Natural killer cell (primary cell): ENCODE measurements at places on chromosomes 13 and 19.

- DNase-seq: no peak
These were observed 1.0 kb upstream of the BCAM start for GRCh38 chr19:44807652-44808462.

DNA sequence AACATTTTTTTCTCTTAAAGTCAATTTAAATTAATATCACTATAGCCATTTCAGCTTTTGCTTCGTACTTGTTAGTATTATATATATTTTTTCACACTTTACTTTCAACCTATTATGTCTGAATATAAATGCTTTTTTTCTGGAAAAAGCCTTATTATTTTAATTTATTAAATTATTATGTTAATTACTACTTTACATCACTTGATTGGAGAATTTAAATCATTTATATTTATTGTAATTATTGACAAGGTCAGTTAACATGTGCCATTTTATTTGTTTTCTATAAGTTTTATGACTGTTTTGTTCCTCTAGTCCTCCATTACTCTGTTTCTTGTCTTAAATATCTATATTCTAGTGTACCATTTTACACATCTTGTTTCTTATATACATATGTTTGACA is 1333.4 kb upstream of the MIR17HG start:
- no peak for DNase-seq

DNA sequence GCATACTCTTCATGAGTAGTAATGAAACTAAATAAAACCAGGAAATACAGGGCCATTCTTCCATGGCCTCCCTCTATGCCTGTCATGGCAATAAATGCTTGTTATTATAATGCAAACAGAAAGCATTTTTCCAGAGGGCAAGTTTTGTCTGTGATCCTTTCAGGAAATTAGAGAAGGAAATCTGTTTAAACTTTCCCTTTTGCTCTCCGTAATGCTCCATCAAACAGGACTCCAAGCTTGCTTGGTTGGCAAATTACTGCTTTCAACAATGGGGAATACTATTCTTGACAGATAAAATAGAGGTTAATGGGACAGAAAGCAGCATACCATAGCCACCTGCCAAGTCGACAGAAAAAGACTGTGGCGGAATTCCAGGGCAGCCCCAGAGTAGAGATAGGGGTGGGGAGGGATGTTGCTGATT is 252.5 kb downstream of the LHFPL6 start:
- DNase-seq: no peak

DNA sequence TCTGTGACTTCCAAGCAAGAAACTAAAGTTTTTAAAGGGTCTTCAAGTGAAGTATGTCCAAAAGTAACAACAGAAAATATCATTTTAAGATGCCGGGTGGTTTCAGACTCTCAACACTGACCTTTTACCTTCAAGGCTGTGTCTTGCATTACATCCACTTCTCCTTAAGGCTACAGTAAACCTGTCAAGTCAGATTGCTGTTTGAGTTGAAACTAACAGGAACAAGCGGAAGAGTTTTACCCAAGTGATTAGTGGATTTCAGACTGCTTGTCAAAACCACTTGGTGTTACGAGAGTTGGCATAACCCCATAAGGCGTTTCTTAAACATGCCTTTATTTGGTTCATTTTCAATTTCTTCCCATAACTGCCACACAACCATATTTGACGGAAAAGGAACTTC is 283.1 kb downstream of the DCT start:
- no peak for DNase-seq

DNA sequence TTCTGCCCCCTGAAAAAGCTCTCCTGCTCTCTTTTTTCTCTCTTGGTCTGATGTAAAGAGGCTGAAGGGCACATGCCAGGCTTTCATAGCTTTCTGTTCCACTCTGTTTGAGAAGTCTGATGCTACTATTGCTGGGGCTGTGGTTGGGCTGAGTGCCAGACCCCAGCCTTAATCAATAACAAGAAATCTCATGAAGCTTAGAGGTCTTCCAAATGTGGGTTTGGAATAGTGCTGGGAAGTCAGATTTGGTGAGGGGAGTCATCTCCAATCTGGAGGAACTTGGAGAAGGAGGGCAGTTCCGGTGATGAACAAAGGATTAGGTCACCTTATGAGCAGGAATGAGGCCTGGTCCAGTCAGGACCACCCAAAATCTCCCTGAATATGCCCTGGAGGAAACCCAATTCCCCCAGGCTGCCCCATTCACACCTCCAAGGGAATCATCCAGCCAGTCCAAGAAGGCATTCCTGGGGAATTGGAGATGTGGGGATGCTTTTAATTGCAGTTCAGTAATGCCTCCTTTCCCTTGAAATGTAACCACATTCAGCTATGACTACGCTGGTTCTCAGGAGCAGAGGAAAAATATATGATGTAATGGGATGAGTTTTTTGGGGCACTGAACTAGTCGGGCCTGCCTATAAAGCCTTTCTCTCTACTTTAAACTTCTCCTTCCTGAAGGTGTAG is 102.0 kb downstream of the STARD13 start:
- no peak for DNase-seq

DNA sequence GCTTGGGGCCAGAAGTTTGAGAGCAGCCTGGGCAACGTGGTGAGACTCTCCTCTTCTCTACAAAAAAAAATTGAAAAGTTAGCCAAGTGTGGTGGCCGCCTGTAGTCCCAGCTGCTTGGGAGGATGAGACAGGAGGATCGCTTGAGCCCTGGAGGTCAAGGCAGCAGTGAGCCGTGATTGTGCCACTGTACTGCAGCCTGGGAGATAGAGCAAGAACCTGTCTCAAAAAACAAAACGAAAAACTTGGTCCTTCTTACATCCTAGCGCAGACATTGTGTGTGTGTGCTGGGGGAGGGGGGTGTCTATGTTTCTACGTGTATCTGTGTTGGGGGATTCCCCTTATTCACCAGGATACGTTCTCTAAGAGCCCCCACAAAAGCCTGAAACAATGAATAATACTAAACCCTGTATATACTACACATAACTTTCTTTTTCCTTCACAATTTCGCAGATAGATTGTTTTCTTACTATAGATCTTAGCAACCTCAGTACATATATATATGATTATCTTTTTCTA is 7.9 kb downstream of the AXL start:
- DNase-seq: no peak

DNA sequence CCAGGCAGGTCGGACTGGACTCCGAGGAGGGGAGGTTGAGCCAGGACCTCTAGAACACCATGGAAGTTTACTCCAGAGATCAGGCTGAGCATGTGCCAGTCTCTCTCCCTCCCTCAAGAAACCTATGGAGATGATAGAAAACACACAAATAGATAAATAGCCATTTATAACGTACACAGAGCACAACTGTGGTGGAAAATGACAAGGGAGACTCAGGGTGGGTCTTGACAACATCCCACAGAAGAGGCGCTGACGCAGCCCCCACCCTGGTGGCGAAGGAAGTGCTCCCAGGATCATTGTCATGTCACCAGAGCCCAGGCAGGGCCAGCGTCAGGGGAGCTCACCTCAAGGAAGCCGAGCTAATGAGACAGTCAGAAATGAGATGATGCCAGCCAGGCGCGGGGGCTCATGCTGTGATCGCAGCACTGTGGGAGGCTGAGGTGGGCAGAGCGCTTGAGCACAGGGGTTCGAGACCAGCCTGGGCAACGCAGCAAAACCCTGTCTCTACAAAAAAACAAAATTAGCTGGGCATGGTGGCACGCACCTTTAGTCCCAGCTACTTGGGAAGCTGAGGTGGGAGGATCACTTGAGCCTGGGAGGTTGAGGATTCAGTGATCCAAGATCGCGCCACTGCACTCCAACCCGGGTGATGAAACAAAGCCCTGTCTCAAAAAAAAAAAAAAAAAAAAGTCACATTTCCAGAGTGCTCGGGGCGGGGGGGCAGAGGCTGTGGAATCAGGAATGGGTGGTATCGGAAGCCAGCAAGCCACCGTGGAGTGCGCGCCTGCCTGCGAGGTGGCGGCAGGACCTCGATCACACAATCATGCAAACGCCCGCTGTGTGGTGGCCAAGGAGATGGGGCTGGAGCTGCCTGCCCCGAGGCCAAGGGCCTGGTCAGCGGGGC is 178.4 kb downstream of the KDM4B start:
- DNase-seq: no peak

GRCh38 chr19:3931041-3931440 is 1.8 kb upstream of the NMRK2 start:
- DNase-seq: no peak

GRCh38 chr19:20333508-20333907 is 166.5 kb downstream of the ZNF486 start:
- no peak for DNase-seq

GRCh38 chr13:78137404-78138142 is 218.9 kb upstream of the EDNRB start:
- DNase-seq: no peak

GRCh38 chr13:30934381-30934780 is 1.9 kb downstream of the TEX26 start:
- no peak for DNase-seq

GRCh38 chr13:78147905-78148304 is 229.3 kb upstream of the EDNRB start:
- DNase-seq: no peak

DNA sequence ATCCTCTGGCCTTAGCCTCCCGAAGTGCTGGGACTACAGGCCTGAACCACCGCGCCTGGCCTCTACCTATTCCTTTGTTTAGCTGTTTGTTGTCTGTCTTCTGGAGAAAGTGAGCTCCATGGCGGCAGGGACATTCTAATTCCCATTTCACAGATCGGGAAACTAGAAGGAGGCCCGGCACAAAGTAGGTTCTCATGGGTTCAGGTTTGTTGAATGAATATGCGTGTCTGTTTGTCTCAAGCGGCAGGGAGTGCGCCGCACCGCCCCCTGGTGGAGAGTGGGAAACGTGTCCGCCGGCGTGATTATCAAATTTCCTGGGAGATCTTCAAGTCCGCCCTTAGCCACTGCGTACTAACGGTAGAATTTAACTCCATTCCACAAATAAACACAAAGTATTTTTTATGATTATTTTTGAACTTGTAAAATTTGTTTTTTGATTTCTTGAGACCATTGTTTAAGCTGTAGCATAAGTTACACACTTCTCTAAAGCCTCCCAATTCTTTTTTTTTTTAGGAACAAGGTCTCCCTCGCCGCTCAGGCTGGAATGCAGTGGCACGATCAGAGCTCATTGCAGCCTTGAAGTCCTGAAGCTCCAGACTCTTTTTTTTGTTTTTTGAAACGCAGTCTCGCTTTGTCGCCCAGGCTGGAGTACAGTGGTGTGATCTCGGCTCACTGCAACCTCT is 8.9 kb upstream of the CCDC9 start:
- DNase-seq: peak; percentile 87

GRCh38 chr13:33487575-33488243 is 202.2 kb upstream of the STARD13 start:
- DNase-seq: no peak

DNA sequence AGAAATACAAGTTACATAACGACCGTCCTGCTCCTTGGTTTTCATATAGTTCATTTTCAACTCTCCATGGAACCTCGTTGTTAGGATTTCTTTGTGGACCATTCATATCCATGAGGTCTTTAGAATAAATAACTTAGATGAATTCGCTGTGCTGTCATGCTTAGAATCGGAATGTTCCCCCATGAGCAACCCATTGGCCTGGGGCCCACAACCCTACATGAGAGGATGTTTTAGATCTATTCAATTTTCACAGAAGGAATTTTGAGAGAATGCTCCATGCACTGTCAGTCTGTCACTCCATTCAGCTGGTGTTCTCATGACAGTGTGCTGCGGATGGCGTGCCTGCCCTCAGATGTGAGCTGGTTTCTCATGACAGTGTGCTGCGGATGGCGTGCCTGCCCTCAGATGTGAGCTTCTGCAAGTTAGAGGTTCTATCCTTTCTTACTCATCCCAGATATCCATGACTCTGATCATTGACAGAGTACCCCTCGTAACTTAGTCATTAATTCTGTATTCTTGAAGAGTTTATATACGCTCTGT is 1193.1 kb downstream of the EFNB2 start:
- no peak for DNase-seq

DNA sequence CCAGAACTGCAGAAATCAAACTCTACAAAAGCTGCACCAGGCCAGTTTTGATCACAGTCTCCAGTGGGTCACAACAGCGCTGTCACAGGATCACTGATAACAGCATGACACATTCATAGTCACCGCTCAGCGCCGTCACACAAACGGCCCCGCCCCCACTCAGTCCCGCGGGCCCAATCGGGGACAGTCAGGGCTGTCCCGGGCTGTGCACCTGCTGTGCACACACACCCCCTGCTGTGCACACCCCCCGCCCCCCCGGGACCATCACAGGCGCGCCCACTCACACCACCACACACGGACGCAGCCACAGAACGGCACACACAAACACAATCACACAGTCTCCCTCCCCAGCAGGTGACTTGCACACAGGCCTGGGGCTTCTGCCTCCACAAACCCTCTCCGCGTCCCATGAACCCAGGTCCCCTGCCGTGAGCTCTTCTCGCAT is 435 bp upstream of the ZNF382 start:
- peak; percentile 77 for DNase-seq
